ENCODE measurements at places on chromosomes 4 and X. TPM values are rescaled to one million over a fixed set of nuclear protein-coding genes. Genes with fewer than 3 reads are reported as not detected.

- peak; percentile 27 for DNase-seq
Measured at GRCh38 chr4:113692809-113693411, 68.6 kb downstream of the CAMK2D start.

DNA sequence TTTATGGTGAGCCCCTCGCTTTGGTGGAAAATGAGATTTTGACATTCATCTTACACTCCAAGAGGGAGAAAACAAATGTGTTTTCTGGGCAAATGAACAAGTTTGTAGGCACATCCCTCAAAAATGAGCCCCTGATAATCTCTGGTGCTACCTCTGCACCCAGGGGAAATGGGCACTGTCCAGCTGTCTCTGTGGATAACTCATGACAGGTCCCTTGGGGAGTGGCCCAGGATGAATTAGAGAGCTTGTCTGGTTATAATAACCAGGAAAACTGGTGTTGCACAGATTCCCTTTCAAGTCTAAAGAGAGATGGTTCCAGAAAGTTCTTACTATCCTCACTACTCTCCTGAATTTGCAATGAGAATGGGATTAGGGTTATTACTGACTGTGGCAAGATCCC, 7.5 kb downstream of the RASL11B start:
- DNase-seq = no peak

DNA sequence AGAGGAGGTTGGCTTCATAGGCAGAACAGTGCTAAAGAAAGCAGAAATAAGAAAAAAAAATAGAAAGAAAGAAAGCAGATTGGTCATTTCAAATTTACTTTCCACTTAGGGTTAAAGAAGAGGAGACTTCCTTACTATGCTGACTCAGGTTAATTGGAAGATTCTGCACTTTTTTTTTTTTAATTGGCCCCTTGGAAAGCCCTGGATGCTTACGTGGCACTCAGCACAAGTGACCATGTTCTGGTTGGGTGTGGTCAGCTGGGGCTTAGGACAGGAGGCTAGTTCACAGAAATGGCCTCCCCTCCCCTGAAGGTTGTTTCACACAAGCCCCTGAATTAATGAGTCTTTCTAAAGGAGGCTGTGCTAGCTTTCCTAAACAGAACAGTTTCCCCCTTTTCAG, 14.5 kb downstream of the MAGEA9B start:
- DNase-seq = no peak

- DNase-seq = peak; percentile 66
Measured at GRCh38 chr4:26255989-26256388, 64.8 kb upstream of the RBPJ start.

DNA sequence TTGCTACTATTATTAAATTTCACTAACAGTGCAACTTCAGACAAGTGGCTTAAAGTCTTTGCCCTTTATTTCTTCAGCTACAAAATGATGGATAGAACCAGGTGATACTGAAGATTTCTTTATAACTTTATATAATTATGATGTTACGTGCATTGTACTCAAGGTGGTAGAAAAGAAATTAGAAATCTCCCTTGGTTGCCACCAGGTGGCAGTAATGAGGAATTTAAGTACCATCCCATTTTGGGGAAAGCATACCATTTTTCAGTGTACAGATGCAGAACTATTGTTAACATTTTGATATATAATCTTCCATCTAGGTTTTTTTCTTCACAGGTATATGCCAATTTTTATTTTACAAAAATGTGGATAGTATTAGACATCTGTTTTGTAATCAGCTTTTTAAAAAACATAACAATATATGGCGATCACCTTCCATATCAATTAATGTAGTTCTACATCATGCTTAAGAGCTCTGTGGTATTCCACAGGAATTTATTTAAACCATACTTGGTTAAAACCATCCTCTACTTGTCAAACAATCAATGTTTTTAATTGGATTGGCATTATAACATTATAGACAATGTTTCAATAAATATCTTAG, 37.7 kb upstream of the RAB33B start:
- DNase-seq = peak; percentile 35

- DNase-seq = no peak
Measured at GRCh38 chrX:125094901-125095300, 224.8 kb upstream of the TEX13C start.

DNA sequence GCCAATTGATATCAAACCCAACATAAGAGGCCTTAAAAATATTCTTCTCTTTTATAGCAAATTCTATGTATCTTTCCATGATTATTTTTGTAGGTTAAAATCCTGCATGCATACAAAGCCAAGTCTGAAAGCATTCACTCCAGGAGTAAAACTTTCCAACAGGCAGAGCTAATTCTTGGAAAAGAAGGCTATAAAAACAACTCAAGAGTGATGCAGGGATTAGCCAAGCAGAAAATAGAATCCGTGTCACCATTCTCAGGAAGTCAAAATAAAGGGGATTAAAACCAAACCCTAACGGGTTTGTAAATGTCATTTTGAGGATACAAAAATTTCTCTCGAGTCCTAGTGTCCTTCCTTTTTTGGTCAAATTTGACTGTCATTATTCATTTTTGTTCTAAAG, 412.4 kb downstream of the DMD start:
- peak; percentile 7 for DNase-seq

PCDH11X gene
- 0.91 TPM for polyA plus RNA-seq

AFP gene
- polyA plus RNA-seq = 1.6 TPM

NDNF gene
- 30.0 TPM for polyA plus RNA-seq

SPON2 gene
- 42.2 TPM for polyA plus RNA-seq

TMEM255A gene
- 19.3 TPM for polyA plus RNA-seq

CLNK gene
- polyA plus RNA-seq = 0.20 TPM

RAB9B gene
- 33.3 TPM for polyA plus RNA-seq

All from muscle of arm (tissue), 14 donors.